NCI-H1436 treated with DMSO at 0.1 percent for 48 hours (cell line): ENCODE measurements at places on chromosomes 2 and 18.

DNA sequence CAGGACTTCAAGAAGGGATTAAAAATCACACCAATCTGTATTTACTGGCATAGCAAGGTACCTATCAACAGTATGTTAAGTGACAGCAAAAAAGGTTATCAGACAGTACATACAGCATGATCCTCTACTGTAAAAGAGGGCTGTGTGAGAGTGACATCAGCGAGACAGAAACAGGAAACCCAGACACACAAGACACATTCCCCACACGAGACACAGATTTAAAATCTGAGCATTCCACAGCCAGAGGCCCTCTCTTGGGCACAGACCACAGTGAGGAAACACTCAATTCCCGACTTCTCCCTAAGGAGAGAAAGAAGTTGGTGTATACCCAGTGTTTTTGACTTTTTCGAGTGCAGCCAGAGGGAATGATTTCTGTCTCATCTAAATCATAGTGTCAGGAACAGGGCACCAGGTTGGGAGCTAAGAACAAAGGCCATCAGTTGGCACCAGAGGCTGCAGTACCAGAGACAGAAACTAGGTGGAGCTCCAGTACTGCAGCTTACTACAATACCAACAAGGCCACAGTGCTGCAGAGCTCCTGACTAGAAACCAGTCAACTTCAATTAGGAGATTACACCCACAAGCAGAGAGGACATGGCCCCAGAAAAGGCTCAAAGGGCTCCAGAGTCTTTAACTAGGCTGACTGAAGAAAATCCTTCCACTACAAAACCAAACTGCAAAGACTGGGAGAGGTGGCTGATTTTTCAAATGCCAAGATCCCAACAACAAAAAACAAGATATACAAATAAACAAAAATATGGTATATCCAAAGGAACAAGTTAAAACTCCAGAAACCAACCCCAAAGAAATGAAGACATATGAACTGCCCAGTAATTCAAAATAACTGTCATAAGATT lies 41.0 kb downstream of the UNC50 start:
- peak; percentile 54 for DNase-seq

DNA sequence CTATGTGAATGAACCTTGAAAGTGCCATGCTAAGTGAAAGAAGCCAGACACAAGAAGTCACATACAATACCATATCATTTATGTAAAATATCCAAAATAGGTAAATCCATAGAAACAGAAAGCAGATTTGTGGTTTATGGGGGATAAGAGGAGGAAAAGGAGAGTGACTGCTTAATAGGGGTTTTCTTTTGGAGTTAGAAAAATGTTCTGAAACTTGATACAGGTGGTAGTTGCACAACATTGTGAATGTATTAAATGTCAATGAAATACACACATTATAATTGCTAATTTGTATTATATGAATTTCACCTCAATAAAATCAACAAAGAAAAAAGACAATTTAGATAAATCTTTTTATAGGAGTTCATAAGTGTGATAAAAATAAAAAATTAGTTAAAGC lies 37.1 kb downstream of the MEMO1 start:
- DNase-seq: no peak

DNA sequence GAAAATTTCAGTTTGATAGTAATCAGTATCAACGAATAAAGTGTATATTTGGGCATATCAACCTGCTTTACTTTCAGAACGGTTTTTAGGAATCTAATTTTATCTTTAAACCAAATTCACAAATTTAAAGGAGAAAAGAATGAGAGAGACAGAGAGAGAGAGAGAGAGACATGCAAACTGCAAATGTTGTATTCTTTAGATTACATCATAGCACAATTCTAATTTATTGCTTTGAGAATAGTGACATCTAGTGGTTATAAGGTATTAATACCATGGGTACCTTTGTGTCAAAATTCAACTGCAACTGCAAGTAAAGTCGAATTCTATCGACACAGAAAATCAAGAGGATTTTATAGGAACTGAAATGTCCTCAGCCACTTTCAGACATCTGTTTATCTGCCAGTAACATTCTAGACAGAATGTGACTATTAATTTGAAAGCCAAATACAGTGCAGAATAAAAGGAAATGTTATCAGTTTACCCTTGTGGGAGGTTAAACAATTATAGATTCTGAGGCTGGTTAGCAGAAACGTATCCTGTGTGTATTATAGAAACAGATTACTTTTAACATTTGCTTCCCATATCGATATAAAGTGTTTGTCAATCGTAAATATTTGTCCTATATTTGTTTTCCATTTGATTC lies 529.8 kb upstream of the VRK2 start:
- no peak for DNase-seq

- DNase-seq: no peak
Observed at GRCh38 chr2:234816056-234816455, 135.8 kb upstream of the SH3BP4 start.

DNA sequence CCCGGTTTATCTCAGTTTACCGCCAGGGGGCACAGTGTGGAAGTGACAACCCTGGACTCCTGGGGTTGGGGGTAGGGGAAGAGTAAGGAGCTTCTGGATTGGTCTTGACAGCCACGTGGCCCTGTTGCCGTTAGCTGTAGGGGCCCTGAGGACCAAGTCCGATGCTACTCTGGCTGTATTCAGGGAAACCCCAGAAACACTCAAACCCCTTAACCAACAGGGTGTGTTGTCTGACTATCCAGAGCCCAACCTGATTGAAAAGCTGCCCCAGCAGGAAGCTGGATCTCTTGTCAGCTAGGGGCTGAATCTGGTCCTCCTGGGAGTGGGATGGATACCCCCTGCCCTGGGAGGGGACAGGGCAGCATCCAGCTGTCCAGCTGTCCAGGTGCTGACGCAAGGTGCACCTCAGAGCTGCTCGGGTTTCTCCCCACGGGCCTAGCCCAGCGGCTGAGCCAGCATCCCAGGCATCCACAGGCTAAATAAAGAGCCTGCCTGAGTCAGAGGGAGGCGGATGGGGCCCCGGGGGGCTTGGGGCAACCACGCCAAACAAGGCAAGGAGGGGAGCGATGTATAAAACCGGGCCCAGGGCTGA lies 3.1 kb upstream of the GMPPA start:
- no peak for DNase-seq

DNA sequence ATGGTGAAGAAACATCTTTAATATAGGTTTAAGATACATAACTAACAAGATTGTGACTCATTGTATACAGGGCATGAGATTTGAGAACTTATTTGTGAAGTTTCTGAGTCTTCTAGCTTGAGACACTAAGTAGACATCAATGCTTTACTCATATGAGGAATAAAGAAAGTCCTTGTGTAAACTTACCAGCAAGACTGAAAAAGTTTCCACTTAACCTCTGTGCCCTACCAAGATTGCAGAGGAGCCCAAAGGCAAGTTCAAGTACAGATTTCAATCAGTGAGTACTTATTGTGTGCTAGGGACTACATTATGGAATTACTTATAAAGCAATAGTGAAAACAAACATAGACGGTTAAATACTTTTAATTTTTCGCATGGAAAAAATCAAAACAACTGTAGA lies 1041.2 kb upstream of the CELF4 start:
- DNase-seq: no peak

GRCh38 chr2:46642218-46642617 lies 162.9 kb downstream of the TMEM247 start:
- DNase-seq: no peak

GRCh38 chr2:198347946-198348345 lies 543.6 kb downstream of the PLCL1 start:
- no peak for DNase-seq

- DNase-seq: no peak
Observed at GRCh38 chr18:45166836-45167551, 448.3 kb upstream of the SLC14A2 start.

DNA sequence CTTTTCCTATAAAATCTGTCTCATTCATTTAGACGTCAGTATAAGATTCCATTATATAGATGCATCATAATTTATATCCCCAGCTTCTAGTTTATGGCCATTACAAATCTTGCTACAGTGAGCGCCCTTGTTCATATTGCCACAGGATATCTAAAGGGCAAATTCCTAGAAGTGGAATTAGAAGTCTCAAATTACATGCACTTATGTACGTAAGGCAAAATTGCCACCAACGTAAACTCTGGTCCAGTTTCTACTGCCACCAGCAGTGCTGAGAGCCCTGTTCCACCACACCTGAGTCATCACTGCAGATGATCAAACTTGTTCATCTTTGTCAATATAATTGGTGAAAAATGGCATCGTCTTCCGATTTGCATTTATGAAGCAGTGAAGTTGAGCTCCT lies 90.9 kb upstream of the ID2 start:
- DNase-seq: no peak

- DNase-seq: no peak
Observed at GRCh38 chr2:237872178-237872887, 12.9 kb downstream of the RAMP1 start.

DNA sequence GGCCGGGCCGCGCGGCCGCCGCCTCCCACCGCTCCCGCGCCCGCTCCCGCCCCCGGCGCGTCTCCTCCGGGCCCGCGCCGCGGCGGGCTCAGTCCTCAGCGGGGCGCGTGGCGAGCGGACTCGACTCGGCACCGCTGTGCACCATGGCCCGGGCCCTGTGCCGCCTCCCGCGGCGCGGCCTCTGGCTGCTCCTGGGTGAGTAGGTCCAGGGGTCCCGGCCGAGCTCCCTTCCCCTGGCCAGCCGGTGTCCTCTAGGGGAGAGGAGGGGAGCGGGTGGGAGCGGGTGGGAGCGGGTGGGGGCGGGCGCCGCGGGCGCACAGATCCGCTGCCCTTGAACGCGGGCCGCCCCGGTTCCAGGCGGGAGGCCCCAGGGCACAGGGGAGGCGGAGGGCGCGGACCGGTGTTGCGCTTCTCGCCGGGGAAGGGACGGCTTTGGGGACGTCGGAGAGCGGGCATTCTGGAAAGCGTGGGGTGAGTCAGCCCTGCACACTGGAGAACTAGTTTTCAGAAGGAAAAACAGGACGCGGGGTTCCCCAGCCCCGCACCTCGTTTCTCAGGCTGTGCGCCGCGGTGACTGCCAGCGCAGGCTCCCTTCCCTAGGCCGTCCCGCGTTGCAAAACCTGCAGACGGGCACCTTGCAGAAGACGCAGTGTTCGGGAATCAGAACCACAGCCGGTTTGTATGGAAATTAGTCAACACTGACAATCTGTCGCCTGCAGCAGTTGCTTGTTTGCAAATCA lies at the start of gene RAMP1:
Gene RAMP1, plus strand, starts transcription at position 91 of the 740 bp plus-strand sequence. Its CDS starts 53 bp downstream, at position 144.
- no peak for DNase-seq

DNA sequence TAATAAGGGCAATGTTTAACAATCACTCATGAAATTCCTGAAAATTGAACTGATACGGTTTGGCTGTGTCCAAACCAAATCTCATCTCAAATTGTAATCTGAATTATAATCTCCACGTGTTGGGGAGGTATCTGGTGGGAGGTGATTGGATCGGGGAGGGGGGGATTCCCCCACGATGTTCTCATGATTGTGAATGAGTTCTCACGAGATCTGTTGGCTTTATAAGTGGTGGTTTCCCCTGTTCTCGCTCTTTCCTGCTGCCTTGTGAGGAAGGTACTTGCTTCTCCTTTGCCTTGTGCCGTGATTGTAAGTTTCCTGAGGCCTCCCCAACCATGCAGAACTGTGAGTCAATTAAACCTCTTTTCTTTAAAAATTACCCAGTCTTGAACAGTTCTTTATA lies 34.0 kb upstream of the SKOR2 start:
- no peak for DNase-seq

GRCh38 chr2:215377283-215377682 lies 58.6 kb downstream of the FN1 start:
- no peak for DNase-seq

DNA sequence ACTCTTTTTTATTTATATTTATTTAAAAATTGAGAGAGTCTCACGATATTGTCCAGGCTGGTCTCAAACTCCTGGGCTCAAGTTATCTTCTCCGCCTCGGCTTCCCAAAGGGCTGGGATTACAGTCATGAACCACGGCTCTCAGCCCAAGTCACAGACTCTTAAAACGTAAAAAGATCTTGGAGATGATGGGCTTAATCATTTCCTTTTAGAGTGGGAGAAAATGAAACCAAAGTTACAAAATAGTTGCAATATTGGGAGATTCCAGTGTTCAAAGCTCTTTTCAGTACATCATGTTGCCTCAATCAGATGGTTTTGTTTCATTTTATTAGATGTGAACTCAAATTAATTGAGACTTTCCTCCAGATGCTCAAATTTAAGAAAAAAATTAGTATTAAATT lies 151.4 kb upstream of the XPO1 start:
- no peak for DNase-seq

DNA sequence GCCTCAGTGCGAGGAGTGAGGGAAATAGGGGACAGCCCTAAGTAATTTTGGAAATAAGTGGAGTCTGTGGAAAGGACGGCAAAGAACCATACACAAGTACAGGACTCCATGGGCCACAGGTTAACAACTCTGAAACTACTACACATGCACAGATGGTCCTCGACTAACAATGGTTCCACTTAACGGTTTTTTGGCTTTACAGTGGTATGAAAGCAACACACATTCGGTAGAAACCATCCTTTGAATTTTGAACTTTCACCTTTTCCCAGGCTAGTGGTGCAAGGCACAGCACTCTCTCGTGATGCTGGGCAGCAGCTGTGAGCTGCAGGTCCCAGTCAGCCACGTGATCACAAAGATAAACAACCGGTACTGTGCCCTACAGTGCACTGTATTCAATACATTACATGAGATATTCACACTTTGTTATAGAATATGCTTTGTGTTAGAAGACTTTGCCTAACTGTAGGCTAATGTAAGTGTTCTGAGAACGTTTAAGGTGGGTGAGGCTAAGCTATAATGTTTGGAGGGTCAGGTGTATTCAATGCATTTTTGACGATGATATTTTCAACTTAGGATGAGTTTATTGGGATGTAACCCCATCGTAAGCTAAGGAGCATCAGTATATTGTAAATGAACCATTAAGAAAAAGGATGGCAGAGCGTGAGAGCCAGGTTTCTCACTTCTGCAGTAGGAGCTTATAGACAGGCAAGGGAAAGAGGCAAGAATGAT lies 44.6 kb downstream of the TBC1D8 start:
- DNase-seq: no peak

GRCh38 chr2:121748202-121748601 lies 7.2 kb upstream of the TSN start:
- no peak for DNase-seq

- no peak for DNase-seq
Observed at GRCh38 chr2:85707304-85707703, 13.1 kb downstream of the GNLY start.

- no peak for DNase-seq
Observed at GRCh38 chr2:176747928-176748327, 464.7 kb upstream of the HNRNPA3 start.

GRCh38 chr2:15377202-15377601 lies 183.9 kb downstream of the NBAS start:
- no peak for DNase-seq

DNA sequence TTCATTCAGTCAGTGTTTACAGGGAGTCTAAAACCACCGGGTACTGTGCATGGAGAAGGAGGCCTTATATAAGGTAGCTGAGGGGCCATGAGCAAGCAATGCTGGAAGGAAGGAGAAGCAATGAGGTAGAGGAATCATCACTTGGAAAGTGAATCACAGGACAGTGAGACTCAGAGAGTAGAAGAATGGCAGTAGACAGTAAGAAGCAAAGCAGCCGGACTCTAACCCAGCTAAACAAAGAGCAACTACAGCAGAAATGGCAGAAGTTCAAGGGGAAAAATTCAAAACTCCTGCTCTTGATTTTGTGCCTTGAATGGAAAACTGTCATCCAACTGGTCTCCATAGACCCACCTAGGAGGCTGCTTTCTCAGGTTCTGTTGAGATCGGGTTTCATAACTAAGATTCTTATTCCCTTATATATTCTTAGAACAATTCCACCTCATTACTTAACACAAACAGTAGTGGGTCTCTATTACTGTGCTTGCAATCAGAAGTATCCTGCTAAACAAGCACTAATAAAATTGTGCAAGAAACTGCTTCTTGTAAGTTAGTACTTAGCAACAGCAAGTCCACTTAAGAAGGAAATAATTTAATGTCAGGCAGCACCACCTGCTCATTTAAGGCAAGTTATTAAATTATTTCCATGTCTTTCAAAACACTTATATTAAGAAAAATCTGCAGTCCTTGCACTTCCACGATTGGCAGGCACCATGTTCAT lies 68.0 kb downstream of the RBMS1 start:
- DNase-seq: no peak
